Stimulated activated CD4-positive, alpha-beta T cell treated with anti-CD3 and anti-CD28 coated beads, Interleukin-12 subunit alpha, Interleukin-12 subunit beta, amount 100 ng/mL, for 48 hours (primary cell): ENCODE measurements at places on chromosomes 2 and 18.

DNA sequence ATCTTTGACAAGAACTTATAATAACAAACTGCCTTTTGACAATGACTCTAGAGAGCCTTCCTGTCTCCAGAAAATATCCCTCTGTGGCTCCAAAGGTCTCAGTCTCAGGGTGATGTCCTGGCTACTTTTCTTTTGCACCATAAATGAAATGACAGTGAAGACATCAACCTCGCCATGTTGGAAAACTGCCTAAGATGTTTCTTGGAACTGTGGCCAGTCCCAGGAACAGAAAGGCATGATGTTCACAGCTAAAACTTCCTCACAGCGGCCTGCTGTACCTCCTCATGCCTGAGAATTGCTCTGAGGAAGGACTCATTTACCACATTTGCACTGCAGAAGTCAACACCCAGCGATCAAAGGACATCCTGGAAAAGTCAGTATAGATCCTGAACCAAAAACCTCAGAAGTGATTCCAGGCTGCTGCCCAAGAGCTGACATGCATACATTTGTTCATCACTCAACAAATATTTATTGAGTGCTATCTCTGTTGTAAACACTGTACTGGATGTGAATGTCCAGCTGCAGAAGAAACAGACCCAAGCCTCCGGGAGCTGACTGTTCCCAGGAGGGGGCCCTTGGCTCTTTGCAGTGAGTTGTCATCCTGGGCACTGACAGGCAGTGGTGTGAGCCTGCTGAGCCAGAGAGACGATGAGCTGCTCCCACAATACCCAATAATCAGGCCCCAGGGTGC lies 64.3 kb upstream of the ACSL3 start:
- no peak for DNase-seq

DNA sequence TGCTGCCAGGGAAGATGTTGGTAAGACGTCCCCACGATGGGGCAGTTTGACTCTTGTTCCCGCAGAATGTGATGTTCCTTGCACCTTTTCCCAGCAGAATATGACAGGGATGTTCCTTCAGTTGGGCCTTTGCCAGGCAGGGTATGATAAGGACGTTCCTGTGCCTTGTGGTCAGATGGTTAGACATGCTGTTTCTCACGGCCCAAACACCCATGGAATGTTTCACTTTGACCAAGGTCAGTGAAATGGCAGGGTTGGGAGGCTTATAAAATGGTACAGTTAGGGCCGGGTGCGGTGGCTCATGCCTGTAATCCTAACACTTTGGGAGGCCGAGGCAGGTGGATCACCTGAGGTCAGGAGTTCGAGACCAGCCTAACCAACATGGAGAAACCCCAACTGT lies 40.3 kb upstream of the YPEL5 start:
- no peak for DNase-seq

DNA sequence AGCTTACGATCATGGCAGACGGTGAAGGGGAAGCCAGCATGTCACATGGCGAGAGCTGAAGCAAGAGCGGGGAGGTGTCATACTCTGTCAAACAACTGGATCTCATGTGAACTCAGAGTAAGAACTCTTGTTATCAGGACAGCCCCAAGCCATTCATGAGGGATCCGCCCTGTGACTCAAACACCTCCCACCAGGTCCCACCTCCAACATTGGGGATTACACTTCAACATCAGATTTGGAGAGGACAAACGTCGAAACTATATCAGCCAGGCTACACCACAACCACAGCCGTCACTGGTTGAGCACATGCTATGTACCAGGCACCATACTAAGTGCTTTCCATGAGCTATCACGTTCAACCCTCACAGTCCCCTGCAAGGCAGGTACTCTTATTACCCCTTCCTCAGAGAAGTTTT lies 293.8 kb downstream of the PRKCE start:
- DNase-seq: no peak

DNA sequence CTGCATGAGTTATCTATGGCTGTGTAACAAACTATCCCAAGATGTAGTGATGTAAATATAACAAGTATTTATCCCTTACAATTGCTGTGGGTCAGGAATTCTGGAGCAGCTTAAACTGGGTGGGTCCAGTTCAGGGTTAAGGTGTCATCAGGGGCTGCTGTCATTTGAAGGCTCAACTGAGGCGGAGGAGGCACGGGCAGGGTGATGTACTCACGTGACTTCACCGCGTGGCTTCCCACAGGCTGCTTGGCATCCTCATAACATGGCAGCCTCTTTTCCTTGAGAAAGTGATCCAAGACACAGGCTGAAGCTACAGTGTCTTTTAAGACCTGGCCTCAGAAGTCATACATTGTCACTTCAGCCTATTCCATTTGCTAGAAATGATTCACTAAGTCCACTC lies 125.8 kb downstream of the PTGR3 start:
- DNase-seq: no peak

GRCh38 chr2:85396531-85397470 lies 13.4 kb downstream of the CAPG start:
- no peak for DNase-seq

- no peak for DNase-seq
Observed at GRCh38 chr2:193446967-193447366, 1252.2 kb upstream of the TMEFF2 start.
